ENCODE measurements at places on chromosomes 3 and 15.

DNA sequence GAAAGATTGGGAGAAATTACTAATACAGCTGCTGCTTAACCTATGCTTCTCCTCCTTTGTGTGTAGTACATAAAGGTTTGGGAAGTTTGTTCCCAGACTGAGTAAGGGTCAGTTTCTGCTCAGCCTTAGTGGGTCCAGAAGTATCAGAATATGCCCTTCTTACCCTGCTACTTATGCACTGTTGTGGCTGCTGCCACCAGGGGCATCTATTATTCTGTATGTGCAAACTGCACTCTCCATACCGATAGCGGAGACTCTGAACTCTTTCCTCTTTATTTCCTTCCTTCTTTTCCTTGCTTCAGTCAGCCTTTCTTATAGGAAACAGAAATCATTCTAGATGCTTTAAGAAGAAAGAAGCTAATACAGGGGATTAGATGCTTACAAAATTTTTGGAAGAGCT is 4.0 kb downstream of the NEDD4 start:
- DNase-seq = no peak

GRCh38 chr3:105747060-105747541 is 121.7 kb downstream of the CBLB start:
- no peak for DNase-seq

DNA sequence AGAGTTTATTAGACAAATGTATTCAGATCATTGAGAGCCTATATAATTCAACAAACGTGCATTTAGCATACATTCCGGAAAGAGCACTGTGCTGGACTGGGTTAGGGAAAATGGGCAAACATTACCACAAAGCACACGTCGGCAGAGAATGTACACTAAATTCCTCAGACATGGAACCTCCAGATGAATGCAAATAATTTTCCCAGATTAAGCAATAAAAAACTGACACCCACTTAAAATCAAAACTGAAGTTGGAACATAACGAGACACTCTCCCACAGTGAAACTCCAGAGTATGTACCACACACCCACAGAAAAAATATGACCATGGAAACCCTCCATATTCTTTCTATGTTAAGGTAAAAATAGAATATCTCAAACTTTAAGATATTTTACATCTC is 4.8 kb downstream of the SECISBP2L start:
- DNase-seq = no peak

DNA sequence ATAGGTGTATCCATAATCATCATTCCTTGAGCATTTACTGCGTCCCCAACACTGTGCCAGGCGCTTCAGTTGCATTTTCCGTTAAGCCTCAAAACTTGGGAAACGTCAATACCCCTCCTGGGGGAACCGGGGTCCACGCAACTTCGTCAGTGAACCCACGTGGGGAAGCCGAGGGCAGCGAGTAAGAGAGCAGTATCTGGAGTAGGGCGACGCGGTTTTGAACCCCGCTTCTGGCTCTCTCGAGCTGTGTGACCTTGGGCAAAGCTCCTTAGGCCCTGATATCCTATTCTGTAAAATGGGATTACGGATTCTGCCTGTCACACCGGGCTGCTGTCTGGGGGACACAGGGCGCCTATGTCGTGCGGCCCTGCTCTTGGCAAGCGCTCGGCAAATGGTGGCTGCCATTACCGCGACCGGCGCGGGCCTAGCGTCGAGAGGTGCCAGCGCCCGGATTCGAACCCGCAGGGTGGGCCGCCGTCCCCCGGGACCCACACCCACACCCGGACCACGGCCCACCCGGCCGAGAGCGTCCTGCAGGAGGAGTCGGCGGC is 590 bp downstream of the POLG start:
- DNase-seq = no peak

- DNase-seq = no peak
Observed at GRCh38 chr3:115834068-115834467, 210.8 kb downstream of the GAP43 start.

DNA sequence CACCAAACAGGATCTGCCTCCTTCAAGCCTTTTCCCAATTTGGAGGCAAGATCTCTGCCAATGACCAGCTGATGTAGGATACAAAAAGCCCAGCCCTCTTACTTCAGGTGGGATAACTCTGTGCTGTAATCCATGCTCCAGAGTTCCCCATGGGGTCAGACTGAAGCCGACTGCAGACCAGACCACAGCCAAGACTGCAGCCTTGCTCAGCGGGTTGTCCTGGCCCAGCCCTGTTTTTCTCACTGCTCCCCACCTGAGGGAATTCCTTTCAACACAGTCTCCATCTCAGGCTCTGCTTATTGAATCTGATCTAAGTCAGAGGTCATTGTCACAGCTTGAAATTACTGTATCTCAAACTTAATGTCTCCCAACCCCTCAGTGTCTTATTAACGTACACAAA is 207.0 kb downstream of the MYRIP start:
- no peak for DNase-seq

DNA sequence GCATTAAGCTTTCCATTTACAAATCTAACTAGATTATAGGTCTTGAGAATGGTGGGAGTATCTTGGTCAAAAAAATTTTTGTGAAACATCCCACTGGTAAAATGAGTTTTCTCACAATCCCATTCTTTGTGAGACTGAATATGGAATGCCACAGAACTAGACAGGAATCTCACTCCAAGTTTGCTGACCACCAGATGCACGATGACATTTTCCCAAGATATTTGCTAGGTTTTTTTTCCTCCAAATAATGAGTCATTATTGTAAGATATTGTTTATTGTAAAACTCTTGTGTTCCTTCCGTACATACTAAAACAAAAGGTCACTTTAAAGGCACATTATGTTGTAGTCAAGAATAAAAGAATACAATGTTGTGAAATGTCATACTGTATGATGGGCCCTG is 53.9 kb downstream of the COPS2 start:
- DNase-seq = no peak

DNA sequence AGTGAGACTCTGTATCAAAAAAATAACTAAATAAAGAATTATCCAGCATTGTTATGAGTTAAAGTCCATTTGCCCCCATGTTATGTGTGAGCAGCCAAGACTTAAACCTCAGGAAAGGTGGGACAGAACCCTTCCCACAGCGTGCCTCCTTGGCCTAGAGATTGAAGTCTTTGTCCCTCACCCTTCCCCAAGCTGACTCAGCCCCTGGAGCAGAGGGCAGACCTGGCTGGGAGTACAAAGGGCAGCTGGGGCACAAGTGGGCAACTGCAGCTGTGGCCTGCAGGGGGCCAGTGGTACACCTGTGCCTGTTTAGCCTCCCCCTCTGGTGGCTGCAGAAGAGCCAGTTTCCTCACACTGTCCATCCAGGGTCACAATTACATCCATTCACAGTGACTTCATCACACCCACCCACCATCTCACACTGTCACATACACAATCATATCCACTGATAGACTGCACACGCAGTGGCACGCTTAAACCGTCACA is 940 bp upstream of the ACY1 start:
- peak; percentile 80 for DNase-seq

DNA sequence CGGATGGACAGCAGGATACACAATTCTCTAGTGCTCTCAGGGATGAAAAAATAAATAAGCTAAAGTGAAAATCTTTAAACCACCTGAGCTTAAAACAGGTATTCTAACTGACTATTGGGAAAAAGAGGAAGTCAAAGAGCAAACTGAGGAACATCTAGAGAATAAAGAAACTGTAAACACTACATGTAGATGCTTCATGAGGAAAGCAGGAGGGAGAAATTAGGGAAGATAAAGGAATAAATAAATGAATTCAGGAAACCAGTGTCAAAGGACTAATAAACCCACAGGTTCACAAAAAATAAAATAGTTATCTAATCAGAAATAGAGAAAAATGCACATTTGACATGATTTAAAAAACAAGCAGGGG is 525 bp upstream of the MCCC1 start:
- DNase-seq = no peak

DNA sequence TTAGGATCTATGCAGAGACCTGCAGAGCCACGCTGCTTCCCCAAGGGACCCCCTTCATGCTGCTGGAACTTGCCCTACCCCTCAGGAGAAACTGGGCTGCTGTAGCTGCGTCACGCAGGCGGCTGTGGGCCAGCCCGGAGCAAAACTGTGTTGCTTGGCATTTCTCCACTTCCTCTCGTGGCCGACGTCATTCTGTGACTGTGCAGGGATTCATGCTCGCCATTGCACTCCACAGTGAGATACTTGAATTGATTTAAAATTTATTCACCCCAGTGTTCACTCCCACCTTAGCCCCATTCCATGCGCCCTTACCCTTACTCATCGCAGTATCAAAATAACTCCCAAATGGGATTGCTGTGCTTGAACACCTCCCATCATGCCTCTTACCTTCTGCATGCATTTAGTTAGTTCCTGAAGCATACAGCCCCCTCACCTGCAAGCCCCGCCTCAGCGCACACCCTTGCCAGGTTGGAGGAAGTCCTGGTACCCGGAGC is 45.7 kb downstream of the TMEM44 start:
- no peak for DNase-seq

GRCh38 chr3:129315223-129315997 is 36.7 kb downstream of the HMCES start:
- DNase-seq = peak; percentile 52

- no peak for DNase-seq
Observed at GRCh38 chr15:33788906-33789540, 179.3 kb upstream of the CHRM5 start.

- DNase-seq = no peak
Observed at GRCh38 chr3:162489853-162490252, 993.2 kb downstream of the OTOL1 start.

DNA sequence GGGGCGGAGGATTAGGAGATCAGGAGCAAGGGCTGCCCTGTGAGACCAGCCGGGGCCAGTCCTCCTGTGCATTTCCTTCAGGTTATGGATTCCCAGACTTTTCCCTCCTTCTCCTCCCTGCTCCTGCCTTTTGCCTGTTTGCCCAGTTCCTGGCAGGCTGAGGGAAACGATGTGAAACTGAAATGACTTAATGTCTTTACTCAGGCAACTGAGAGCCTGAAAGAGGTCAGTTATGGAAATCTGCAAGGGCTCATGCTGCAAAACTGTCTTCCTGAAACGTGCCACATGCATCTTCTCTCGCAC is 57.2 kb downstream of the MESD start:
- no peak for DNase-seq

- DNase-seq = no peak
Observed at GRCh38 chr15:70362350-70362749, 264.6 kb upstream of the TLE3 start.

- DNase-seq = no peak
Observed at GRCh38 chr15:98151096-98151495, 190.6 kb downstream of the ARRDC4 start.

DNA sequence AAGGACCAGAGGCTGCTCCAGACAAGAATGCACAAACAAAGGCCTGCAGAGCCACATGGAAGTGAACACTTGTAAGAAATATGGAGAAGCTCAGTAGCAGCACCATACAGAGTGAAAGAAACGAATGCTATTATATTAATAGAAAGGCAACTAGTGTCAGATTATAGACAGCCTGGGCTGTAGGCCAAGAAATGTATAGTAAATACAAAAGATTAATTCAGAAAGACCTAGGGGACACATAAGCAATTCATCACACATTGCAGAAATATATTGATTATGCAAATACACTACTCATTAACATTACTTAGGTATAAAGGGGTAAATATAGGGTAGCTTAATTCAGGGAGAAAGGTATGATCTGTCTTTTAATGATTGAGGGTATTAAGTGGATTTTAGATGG is 69.5 kb upstream of the GUCA1C start:
- DNase-seq = no peak

GRCh38 chr3:64410226-64410625 is 185.0 kb upstream of the PRICKLE2 start:
- DNase-seq = no peak

- no peak for DNase-seq
Observed at GRCh38 chr3:194257916-194258668, 93.0 kb downstream of the CPN2 start.

- DNase-seq = no peak
Observed at GRCh38 chr3:81744366-81744765, 17.1 kb downstream of the GBE1 start.

DNA sequence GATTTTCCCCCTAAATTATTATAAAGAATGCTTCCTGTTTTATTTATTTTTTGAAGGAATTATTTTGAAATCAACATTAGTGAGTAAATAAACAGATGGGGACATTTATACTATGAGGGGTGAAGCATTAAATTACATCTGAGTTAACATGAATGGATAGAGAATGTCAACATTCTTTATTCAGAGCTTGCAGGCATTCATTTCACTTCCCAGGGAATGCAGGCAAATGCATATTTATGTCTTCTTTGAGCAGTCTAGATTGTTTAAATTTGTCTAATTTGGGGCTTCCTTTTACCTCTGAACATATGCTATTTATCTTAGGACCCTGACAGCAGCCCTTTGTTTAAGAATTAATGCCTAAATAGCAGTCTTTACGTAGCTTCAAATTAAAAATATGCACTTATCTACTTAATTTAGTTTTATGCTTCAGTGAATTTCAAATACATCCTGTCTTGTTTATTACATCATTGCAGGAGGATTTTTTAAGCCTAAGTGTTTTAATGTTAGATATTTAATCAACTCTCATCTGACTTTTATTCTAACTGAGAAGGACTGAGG is 630.5 kb upstream of the LMCD1 start:
- DNase-seq = no peak

GRCh38 chr3:52912885-52913731 is 15.8 kb upstream of the STIMATE start:
- no peak for DNase-seq

- no peak for DNase-seq
Observed at GRCh38 chr3:113084777-113085176, 94.0 kb downstream of the GTPBP8 start.

- peak; percentile 38 for DNase-seq
Observed at GRCh38 chr3:173275740-173276139, 121.8 kb upstream of the NLGN1 start.

DNA sequence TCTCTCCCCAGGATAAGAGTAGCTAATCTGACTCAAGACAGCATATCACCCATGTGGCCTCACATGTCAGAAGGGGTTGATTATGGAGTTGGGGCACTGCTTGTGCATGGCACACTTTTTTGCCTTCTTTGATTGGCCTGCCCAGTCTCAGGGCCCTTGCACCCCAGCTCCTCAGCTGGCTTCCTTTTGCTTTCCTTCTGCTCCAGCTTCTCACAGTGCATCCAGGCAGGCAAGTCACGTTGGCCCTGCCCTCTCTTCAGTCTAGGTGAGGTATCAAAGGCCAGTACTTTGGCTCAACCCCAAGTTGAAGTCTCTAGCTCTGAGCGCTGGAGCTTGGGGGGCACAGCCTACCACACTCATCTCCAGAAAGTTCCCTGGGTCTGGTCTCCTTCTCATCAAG is 42.2 kb downstream of the NGRN start:
- DNase-seq = no peak

- peak; percentile 82 for DNase-seq
Observed at GRCh38 chr3:186985661-186986364, 55.5 kb downstream of the ST6GAL1 start.

DNA sequence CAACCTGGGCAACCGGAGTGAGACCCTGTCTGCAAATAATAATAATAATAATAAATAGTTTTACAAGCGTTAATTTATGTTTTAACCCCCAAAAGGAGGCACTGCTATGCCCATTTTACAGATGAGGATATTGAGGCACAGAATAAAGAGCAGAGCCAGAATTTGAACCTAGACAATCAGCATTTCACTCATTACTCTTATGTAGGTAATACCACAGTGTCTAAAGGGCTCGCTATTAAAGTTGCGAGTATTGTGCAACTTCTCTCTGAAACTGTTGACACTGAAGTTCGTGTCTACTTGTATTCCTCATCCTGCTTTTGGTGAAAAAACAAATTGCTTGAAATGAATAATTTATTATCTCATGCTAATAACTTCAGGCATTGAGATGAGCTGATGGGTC is 2.8 kb downstream of the C2CD4A start:
- no peak for DNase-seq

Measured in GM12865 (cell line).